Pulmonary artery endothelial cell (primary cell): ENCODE measurements at places on chromosomes 12 and 14.

DNA sequence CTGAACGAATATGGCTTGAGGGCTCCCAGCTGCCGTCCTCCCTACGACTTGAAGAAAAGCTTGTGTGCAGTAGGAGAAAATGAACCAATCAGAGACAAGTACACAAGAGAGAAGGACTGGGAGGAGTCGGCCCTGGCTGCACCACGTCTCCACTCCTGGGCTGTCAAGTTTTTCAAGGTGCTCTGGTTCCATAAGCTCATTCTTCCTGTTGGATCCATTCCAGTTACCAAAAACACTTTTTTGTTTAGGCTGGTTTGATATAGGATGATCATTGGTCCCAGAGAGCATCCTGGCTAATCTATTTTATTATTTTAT lies 2.8 kb upstream of the A2ML1 start:
- no peak for DNase-seq

GRCh38 chr12:127054531-127054930 lies 1212.4 kb upstream of the TMEM132C start:
- DNase-seq, result no peak

DNA sequence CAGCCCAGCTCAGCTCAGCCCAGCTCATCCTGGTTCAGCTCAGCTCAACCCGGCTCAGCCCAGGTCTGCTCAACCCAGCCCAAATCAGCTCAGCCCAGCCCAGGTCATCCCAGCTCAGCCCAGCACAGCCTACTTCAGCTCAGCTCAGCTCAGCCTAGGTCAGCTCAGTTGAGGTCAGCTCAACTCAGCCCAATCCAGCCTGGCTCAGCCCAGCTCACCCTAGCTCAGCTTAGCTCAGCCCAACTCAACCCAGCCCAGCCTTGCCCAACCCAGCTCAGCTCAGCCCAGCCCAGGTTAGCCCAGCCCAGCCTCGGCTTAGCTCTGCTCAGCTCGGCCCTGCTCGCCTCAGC lies 332.3 kb downstream of the TMEM121 start:
- DNase-seq, result no peak

- DNase-seq, result no peak
Observed at GRCh38 chr14:98446508-98446907, 825.5 kb downstream of the BCL11B start.

GRCh38 chr12:10392394-10392930 lies 2.6 kb upstream of the KLRK1 start:
- peak; percentile 54 for DNase-seq

DNA sequence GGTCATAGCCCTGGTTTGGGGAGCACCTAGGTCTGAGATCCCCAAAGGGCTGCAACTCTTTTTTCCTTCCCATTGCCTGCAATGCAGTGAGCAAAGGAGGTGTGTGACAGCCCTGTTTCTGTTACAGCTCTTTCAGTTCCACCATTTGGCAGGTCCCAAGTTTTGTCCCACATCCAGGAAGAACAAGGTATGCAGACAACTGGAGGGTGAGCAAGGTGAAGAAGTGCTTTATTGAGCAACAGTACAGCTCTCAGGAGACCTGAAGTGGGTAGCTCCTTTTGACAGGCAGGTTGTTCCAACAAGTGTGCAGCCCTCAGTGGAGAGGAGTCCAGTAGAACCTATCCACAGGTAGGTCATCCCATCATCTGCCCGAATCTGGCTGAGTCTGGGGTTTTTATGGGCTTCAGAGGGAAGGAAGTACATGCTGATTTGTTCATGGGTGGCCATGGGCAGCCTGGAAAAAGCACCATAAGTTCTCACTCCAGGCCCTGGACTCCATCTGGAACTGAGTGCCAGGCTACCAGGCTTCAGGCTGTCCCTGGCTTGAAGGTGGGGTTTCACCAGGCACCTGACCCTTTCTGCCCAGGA lies 62.8 kb upstream of the NAV3 start:
- no peak for DNase-seq

DNA sequence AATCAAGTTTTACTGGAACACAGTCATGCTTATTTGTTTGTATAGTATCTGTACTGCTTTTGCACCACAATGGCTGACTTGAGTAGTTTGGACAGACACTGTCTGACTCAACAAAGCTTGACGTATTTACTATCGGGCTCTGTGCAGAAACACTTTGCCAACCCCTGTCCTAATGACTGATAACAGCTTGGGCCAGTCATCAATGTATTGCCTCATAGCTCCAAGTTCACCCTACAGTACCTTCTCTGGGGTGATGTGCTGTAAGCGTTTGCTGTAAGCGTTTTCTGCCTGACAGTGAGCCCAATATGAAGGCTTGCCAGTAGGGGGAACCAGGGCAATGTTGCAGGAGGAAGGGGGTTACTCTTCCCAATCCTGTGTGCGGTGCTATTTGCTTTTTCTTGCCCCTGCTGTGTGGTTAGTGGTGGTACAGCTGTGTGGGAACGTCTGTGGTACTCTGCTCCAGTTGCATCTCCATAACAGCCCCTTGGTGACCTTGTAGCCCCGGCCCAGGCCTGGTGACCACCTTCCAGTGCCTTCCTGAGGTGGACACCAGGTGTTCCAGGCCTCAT lies 5.4 kb upstream of the CCDC177 start:
- no peak for DNase-seq

DNA sequence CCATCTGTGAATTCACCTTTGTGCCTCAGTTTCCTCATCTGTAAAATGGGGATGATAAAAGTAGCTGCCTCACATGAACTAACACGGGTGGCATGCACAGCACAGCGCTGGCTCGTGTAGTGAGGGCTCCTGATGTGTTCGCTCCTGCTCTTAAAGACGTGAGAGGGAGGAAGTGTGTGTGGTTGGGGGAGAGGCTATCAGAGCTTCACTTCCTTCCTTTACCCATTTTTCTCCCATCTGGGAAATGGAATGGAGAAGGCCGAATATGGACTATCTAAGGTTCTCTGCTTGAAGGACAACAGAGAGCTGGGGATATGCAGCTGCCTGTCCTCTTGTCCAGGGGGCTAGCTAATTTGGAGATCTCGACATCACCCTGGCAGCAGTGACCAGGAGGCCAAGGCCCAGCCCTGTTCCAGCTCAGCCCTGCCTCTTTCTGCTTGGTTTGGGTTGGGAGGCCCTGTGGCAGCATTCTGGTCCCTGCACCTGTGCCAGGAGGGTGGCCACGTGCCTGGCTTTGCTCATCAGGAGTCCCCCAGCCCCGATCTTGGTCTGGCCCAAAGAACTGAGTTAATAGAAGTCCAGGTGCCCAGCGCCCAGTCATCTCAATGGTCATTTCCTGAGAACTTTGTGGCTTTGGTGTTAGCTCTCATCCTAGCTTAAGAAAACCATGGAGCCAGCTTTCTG lies 44.5 kb upstream of the ESRRB start:
- no peak for DNase-seq

GRCh38 chr14:41295734-41296133 lies 310.9 kb upstream of the LRFN5 start:
- no peak for DNase-seq

- DNase-seq, result no peak
Observed at GRCh38 chr12:12645485-12645884, 33.8 kb downstream of the CREBL2 start.

DNA sequence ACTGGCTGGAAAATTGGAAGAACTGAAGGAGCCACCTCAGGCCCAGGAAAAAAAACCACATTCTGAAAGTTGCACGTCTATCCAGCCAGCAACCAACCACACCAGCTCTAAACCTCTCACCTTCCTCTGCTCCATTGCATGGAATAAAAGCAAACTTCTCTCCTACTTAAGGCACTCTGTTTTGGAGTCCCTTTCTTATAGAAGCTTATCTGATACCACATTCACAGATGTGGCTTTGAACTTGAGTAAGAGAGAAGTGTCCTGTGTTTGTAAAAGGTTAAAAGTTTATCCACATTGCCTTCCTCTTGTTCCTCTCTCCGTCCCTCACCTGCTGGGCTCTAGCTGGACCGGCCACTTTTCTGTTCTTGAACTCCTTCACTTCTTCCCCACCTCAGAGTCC lies 99.6 kb upstream of the PLXNC1 start:
- DNase-seq, result no peak

DNA sequence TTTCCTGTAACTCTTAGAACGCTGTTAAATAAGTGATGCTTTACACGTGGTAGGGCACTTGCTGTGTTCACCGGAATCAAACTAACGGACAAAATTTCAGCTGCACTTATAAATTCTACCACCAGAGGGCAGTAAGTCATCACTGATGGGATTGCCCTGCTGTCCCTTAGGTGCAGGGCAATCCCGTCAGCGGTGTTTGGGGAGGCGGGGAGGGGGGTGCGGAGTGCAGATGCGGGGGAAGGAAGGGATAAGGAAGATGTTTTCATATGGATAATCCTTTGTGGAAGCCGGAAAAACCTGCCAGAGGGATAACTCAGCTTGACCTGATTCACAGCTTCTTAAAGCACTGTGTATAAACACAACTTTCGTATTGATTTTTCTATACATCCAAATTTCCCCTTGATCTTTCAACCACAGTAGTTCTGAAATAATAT lies 21.7 kb upstream of the SLC10A1 start:
- peak; percentile 17 for DNase-seq

GRCh38 chr12:114598111-114598510 lies 85.9 kb downstream of the TBX3 start:
- DNase-seq, result no peak

DNA sequence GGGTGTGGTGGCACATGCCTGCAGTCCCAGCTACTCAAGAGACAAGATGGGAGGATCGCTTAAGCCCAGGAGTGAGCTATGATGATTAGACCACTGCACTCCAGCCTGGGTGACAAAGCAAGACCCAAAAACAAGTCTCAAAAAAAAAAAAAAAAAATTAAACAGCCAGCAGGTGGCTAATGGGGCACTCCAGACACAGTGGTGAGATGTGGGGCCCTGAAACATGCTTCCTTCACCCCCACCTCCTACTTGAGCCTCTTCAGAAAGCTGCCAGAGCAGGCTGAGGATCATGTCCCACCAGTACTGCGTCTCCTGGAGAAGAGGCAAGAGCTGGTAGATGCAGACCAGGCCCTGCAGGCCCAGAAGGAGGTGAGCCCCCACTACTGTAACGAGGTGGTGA lies 2.1 kb downstream of the CFAP73 start:
- no peak for DNase-seq

DNA sequence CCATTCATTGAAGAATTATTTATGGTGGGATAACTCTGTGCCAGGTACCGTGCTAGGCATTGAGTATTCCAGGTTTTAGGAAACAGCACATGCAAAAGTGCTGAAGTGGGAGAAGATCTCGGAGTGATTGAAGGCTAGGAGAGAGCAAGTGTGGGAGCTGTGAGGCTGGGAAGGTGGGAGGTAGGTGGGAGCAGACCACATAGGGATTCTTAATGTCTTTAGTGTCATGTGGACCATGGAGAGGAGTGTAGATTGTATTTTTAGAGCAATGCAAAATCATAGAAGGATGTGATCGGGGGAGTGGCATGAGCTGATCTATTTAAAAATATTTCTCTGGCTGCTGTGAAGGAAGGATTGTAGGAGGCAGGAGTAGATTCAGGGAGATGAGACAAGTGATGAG lies 5.4 kb downstream of the PTPN11 start:
- no peak for DNase-seq

GRCh38 chr14:35594616-35595015 lies 60.7 kb downstream of the INSM2 start:
- peak; percentile 33 for DNase-seq

GRCh38 chr14:101335061-101335661 lies 226.1 kb upstream of the DIO3 start:
- no peak for DNase-seq

- DNase-seq, result no peak
Observed at GRCh38 chr14:69354383-69355153, 43.5 kb downstream of the ERH start.

DNA sequence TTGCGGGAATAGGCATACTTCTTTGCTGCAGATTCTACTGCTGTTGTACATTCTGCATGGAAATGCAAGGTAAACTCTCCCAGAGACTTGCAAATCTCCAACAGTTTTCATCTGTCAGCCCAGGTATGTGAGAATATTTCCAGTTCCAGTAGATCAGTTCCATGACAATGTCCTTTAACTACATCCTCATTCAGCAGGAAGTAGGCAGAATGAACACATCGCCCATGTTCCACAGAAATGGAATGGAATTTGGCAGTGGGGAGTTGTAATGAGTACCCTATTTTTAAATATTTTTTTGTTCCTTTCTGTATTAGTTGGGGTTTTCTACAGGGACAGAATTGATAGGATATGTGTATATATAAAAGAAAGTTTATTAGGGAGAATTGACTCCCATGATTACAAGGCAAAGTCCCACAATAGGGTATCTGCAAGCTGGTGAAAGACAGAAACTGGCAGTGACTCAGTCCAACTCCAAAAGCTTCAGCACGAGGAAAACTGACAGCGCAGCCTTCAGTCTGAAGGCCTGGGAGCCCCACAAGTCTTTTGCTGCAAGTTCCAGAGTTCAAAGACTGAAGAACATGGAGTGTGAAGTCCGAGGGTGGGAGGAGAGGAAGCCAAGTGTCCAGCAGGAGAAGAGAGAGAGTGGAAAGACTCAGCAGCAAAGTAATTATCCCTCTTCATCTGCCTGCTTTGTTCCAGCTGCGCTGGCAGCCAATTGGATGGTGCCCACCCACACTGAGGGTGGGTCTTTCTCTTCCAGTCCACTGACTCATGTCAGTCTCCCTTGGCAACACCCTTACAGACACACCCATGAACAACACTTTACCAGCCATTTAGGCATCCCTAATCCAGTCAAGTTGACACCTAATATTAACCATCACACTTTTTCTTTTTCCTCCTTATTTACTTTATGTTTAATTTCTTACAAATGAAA lies 110.4 kb upstream of the SCAF11 start:
- no peak for DNase-seq

GRCh38 chr12:100173111-100173510 lies 27.5 kb upstream of the ACTR6 start:
- no peak for DNase-seq

DNA sequence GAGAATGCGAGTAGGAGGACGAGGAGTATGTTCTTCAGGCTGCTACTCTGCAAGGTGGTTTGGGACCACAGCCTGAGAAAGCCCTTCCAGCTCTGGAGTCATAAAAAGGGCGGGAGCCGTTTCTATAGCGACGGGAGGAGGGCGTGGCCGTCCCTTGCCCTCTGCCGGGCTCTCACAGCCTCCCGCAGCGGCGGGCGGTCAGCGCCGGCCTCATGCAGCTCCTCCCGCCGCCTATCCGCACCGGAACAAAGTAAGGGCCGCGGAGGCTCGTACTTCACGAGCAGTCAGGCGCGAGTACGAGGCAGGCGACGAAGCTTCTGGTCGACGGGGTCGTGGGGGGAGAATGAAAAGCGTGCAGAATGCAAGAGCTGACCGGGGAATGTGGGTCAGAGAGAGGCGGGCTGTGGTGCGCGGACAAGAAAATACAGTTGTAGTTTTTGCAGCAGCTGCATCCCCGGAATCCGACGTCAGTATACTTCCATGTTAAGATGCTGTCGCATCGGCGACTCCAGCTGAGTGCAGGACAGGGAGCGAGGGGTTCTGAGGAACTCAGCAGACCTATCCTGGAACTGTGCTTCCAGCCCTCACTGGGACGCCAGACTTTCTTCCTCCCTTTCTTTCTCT lies at the start of gene DYRK4:
TSS of gene DYRK4 (plus strand) at position 175 of the 624 bp plus-strand sequence. CDS start at position 213, 38 bp downstream.
- no peak for DNase-seq

GRCh38 chr14:91164676-91165075 lies 50.8 kb downstream of the DGLUCY start:
- no peak for DNase-seq

DNA sequence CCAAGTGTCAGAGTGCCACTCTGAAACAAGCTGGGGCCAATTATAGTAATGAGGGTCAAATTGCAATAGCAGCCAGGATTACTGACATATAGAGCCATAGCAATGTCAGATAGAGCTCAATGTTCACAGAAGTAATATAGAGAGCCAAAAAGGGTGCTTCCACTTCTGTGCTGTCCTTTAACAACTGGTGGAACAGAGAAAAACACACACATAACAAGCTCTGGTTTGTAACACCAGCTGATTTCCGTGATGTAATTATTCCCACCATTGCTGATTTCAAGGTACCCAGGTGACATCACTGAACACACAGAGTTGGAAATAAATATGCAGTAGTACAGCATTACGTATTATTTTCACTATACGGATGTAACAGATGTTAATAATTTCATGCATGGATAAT lies 3.0 kb upstream of the CLEC2B start:
- DNase-seq, result no peak
